H4 (cell line): ENCODE measurements at places on chromosomes 2 and 18.

DNA sequence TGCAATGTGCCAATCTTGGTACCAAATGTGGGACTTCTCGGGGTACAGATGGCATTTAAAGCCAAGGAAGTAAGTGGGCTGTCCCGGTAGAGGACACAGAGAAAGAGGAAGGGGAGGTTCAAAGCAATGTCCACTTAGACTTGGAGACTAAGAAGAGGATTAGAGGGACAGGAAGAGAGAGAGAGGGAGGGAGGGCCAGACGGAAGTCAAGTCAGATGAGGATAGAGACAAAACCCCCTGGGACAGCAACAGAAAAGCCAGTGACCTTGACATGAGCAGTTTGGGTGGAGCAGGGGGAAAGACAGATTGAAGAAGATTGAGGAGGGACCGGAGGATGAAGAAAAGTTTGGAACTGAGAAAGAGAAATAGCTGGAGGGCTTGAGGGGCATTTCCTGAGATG is 164.5 kb downstream of the NCK2 start:
- DNase-seq, result no peak

- DNase-seq, result no peak
These were observed 57.7 kb downstream of the HAUS1 start for GRCh38 chr18:46161703-46162396.

DNA sequence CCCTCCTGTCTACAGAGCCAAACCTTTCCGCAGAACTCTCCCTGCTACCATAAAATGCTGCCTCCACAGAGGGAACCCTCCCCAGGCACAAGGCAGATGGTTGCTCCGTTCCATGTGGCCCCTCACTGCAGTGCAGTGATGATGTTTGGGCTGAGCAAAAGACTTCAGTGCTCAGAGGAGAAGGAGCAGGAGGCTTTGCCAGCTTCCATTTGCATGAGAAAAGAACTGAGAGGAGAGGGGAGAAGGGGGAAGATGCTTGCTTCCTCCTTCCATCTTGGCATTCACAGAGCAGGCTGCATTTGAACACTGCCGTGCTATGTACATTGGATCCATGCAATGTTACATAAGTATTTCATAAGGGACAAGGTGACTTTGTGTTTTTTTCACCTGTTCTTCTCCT is 46.6 kb upstream of the TMEM200C start:
- DNase-seq, result no peak

- no peak for DNase-seq
These were observed 18.8 kb upstream of the FAM110C start for GRCh38 chr2:65121-65520.

DNA sequence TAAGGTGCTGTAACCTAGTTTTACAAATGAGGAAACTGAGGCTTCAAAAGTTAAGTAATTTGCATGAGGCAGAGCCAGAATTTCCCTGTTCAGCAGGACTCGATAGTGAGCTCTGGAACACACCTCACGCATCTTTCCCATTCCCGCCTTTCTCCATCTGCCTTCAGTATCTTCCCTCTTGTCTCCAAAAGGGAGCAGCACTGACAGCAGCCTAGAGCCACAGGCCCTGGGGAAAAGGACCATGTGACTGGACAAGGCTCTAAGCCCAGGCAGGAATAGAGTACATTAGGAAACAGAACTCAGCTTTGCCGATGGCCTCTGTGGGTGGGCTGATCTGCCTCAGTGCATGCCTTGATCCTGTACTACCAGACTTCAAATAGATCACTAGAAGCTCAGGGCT is 21.5 kb downstream of the GPR155 start:
- peak; percentile 25 for DNase-seq

DNA sequence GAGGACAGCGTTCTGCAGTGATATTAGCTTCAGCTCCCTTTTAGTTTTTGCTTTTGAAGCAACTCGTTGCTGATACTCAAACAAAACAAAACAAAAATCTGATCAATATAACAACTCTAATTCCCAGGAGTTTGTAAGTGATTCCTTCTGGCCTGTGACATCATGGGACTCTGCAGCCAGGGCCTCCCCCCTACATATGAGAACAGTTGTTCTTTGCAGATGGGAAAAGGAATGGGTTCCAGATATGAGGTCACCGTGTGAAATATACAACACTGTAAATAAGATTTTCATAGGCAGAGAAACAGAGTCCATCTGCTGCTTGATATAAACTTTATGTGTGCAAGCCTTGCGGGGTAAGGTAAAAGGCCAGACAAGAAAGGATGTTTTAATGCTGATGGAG is 56.7 kb downstream of the DIS3L2 start:
- no peak for DNase-seq

GRCh38 chr2:172613040-172613439 is 57.1 kb downstream of the PDK1 start:
- DNase-seq, result no peak

DNA sequence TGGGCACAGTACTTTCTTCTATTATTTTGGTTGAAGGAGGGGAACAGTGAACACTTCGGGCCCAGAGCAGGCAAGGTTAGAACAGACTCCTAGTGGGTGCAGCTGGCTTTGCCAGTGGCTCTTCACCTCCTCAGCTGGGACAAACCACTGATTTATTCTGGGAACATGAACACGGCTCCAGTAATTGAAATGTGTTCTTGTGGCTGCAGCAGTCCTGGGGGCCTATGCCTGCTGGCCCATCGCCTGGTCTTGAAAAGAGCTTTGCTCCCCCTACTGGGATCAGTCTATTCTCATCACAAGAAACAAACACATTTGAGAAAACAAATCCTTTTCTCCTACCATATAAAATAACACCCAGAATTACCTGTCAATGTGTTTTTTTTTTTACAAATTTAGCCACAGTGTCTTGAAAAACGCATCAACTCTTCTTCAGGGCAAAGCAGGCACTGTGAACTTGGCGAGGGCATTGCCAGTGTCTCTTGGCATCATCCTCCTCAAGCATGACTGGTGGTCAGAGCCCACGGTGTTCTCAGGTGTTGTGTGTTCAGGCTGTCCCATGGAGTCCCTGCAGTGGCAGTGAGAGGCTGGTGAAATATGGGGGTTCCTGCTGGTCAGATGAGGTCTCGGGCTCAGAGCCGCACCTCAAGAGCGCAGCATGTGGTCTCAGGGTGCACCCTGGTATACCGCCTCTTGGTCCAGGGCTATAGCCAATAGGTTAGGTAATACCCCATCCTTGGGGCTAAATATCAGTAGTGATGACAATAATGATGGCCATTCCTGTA is 51.3 kb downstream of the RNF144A start:
- DNase-seq, result peak; percentile 10
